ENCODE measurements at places on chromosomes 2 and 18.

DNA sequence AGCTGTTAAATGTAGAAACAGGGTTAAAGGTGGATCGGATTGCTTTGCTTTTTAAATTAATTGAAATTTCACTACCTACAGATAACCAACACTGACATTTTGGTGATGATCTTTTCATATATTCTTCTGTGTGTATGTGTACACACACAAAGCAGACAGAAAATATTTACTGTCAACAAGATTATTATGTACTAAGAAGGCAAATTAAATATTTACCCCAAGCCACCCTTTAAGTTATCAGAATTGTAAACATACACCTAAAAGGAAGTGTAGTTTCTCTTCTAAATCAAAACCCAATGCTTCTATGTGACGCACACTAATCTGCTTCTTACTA lies 98.7 kb downstream of the GAREM1 start:
- DNase-seq, result no peak

DNA sequence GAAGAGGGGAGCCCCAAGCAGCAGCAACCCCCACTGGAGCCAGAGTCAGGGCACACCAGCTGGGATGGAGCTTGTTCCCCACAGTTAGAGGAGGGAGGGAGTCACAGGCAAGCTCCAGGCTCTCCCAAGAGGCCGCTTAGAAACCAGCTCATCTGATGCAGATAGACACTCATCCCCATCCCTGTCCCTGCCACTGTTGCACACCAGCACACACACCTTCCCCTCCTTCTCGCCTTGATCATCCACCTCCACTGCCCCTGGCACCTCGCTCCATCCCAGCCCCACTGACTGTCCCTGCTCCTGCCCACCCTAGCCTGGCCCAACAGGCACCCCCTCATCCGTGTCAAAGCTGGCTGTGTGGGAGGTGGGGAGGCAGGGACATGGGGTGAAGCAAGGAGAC lies 1.5 kb upstream of the RUFY4 start:
- DNase-seq, result no peak

- DNase-seq, result no peak
These were observed 42.2 kb downstream of the TTC32 start for GRCh38 chr2:19859565-19859964.

GRCh38 chr2:202052235-202052634 lies 18.6 kb downstream of the FZD7 start:
- no peak for DNase-seq

DNA sequence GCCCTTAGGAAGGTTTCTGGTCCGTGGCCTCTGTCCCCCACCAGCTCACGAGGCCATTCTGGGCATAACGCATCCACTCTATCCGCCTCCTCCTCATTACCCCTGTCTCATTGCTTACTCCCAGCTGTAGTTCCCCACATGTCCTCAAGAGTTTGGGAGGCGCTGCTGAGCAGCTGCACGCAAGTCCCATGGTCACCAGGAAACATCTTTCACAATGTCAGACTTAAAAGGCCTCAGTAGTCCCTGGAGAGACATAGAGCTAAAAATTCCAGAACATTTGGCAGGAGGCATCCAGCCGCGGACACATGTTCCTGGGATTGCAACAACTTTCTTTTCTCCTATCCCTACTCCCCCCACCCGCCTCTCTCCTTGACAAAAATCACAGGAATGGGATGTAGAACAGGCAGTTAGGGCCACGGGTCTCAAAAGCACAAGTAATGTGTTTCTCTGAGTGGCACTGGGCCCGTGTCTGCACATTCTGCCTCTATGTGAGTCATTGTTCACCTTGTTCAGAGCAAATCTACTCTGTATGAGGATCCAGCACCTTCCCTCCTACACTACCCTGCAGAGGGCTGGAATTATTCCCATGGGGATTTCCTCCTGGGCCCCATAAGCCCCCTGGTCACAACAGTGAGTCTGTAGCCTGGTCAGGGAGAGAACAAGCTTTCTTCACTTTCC lies 8.1 kb downstream of the LBH start:
- no peak for DNase-seq

DNA sequence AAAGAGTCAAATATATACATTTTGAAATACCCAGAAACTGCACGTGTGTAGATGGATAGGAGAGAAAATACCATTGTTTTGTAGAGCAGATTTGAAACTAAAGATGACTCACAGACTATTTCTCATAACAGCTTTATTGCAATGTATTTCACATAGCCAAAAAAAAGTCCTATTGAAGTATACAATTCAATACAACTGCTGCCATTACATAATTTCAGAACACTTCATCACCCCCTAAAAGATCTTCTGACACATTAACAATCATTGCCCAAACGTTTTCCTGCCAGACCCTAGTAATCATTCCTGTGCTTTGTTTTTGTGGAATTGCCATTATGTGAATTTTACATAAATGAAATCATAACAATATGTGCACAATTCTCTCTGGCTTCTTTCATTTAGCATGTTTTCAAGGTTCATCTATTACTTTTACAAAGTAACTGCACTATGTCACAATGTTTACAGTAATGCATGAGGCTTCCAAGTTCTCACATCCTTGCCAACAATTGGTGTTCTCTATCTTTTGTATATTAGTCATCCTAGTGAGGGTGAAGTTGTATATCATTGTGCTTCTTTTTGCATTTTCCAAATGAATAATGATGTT lies 378.6 kb upstream of the CWC22 start:
- DNase-seq, result peak; percentile 71

GRCh38 chr2:95388856-95389244 lies 13.7 kb upstream of the FAHD2A start:
- DNase-seq, result no peak

GRCh38 chr18:59376351-59376935 lies 17.4 kb upstream of the LMAN1 start:
- no peak for DNase-seq

GRCh38 chr2:223641082-223641481 lies 38.9 kb upstream of the SCG2 start:
- no peak for DNase-seq

Data from HS-5 (cell line).